ENCODE measurements at places on chromosomes 13 and 19.

DNA sequence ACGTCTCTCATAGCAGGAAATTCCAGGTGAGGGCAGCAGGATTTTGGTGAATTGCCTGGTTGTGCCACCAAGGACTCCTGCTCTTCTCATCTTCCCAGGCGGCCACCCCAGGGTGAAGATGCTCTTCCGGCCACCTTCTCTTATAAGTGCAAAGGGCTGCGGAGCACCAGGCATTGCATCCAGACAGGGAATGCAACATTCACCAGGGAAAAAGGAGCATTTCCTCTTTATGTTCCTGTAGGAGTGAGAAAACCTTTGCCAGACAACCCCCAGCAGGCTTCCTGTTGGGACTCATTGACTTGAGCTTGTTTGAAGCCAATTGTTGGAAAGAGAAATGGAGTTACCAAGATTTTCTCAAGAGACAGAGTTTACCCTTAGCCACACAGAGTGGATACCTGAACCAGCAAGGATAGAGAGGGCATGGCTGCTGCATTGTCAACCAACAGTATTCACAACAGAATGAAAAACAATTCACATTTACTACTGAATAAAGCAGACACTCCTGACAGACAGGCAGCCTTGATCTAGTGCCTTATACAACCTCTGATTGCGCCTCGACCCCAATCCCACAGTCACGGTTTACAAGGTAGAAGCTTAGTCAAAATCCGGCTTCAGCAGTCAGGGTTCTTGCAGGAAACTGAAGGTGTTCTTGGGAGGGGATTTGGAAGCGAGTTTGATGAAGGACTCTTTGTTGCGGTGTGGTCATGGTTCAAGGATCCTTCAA is 1.8 kb upstream of the ATP11A start:
- DNase-seq, result no peak

- no peak for DNase-seq
Observed at GRCh38 chr13:81658598-81659370, 1317.9 kb upstream of the SPRY2 start.

DNA sequence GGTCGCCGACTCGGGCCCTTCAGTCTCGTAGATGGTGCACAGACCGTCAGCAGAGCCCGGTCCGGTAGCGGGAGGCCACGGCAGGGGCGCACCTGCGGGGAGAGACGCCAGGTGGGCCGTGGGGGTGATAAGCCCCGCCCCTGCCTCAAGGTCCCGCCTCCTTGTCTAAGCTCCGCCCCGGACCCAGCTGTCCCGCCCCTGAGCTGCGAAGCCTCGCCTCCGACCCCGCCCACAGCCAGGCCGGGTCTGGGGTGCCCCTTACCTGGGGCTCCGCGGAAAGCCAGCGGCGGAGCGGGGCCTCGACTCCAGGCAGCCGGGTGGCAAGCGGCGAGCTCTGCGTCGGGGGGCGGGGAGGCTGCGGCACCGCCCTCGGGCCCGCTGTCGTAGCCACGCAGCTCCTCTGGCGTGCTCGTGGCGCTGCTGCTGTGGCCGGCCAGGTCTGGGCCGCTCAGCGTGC is 4.7 kb downstream of the PRR36 start:
- peak; percentile 84 for DNase-seq

DNA sequence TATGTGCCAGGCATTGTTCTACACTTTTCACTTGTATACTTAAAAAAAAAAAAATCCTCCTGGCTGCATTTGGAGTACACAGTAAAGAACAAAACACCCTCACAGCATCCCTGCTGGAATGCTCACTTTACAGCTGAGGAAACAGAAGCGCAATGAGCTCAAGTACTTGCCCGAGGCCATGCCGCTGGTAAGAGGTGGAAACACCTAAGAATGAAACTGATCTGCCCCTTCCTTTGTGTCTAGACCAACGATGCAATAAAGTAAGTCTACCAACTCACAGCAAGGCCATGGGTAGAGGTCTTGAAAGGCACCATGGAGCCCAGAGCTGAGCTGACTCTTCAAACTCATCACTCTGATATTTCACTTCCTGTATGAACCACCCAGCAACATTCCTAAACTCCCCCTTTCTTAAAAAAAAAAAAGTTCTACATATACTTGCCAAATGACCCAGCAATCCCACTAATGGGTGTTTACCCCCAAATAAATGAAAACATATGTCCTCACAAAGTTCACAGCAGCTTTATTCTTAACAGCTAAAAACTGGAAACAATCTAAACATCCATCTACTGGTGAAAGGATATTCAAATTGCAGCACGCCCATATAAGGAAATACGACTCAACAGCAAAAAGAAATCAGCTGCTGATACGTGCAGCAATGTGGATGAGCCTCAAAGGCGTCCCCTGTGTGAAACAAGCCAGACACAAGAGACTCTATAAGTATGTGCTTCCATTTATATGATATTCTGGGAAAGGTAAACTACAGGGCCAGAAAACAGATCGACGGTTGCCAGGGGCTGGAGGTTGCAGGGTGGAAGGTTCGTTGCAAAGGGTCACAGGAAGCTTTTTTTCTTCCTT is 236.6 kb upstream of the MAB21L1 start:
- DNase-seq, result no peak

DNA sequence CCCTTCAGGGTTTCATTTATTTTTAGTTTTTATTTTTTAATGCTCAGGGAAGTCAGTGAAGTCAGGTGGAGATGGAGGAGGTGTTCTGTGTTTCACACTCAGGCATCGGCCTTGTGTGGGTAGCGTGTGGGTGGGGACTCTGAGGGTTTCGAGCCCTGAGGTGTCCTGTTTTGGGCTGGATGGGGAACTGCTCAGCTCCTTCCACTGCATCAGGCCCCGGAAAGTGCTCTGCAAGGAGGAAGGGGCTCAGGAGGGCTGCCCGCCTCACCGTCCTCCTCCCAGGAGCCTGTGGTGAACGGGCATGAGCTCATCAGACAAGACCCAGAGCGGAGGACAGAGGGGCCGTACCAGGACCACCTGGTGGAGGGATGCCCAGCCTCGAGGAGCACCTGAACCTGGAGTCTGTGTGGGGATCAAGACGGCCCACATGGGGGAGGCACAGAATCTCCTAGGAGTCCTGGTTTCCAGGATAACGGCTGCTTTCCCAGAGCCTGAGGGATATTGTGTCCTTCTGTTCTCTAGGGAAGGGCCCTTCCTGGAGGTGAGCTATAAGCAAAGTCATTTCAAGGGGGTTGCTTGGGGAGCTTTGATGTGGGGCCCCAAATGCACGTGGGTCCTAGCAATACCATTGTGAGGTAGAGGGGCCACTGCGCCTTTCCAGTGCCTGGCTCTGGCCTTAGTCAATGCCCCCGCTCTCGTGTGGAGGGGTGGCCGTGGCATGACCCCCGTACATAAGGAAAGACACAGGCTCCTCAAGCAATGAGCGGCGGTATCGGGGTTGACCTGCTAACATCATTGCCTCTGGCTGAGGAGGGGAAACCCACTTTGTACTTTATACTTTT is 13.5 kb upstream of the GAS6 start:
- no peak for DNase-seq

DNA sequence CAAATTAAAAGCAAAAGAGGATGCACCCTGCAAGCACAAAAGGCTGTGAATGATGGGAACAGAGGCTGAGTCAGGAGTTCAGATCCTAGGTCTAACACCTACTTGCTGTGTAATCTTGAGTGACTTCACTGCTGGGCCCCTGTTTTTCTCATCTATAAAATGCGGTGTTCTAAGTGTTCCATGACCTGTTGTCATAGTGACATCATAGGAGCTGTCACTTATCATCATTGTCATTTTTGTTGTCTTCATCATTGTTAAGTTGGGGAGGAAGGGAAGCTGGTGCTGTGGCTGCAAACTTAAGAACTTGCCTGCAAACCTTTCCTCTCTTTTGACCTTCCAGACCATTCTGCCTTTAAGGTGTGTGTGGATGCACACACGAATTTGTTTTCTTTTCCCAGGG is 20.6 kb downstream of the ACSBG2 start:
- DNase-seq, result no peak

DNA sequence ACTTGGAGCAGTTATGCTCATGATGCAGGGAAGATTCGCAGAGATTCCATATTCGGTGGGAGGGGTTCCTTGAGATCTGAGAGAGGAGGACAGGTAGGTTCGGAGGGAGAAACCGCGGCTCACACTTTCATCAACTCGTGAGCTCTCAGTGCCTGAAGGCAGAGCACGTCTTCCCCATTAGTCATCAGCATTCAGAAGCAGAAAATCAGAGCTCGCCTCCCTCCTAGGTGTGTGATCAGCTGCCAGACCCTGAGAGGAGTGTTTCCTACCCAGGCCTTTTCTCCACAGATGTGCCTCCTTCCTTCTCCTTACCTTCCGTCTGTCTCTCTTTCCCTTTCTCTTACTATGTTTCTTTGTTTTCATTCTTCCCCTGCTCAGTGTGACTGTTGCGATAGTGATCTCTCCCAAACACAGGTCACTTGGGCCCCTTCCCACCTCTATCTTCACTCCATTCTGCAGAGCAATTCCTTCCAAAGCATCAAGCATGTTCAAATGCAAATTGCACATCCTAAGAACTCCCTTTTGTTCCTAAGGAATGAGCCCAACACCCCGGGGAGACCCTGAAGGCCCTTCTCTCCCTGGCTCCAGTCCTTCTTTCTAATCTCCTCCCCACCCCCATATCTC is 389.5 kb downstream of the UQCRFS1 start:
- no peak for DNase-seq

DNA sequence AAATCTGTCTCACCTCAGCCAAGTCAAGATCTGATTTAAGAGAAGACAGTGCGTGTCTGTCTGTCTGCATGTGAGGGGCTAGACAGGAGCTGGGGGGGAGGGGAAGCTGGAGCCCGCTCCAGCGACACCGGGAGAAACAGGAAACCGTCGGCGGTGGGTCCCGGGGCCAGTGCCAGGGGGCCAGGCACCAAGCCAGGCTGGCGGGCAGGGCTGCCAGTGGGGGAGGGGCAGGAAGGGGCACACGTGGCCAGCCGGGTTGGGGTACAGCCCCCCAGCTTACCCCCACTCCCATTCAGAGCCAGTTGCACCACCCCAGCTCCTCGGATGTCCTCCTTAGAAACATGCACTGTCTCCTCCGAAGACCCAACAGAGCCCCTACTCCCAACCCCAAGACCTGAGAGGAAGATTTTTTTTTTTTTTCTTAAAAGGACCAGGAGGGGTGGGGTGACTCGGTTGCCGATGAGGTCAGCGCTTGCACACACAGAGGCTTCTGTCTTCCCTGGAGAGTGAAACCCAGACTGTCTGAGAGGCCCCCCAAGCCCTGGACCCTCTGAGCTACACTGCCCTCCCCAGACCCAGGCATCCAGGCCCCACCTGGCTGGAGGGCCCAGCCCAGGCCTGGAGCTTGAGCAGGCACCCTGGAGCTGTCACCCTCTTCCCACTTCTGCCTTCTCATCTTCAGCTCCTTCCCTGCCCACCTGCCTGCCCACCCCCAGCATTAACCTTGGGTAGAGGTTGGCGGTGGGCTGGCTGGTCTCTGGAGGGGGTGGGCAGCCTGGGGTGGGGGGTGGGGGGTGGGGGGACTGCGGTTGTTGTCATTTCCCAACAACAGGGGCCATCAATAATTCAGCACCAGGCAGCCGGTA is 4.0 kb downstream of the ERF start:
- DNase-seq, result peak; percentile 54

- DNase-seq, result no peak
Observed at GRCh38 chr13:76886005-76886291, 257 bp downstream of the KCTD12 start.

- DNase-seq, result no peak
Observed at GRCh38 chr19:2462635-2463421, 6.1 kb upstream of the LMNB2 start.

DNA sequence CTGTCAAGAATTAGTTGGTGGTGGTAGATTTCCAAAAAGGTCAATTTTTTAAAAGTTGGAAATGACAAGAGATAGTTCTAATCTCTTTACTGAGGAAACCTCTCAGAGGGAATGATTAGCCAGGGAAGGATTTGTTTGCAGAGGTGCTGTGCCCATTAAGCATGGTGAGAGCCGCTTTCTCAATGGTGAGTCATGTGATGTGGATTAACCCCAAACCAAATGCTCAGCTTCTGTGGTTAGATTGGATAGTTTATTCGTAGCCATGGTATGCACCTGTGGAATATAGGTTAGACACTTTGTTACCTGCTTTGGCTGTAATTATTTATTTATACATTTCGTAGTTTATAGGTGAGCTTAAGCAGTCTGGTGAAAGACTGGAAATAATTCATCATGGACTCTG is 7.1 kb downstream of the HNRNPM start:
- no peak for DNase-seq

DNA sequence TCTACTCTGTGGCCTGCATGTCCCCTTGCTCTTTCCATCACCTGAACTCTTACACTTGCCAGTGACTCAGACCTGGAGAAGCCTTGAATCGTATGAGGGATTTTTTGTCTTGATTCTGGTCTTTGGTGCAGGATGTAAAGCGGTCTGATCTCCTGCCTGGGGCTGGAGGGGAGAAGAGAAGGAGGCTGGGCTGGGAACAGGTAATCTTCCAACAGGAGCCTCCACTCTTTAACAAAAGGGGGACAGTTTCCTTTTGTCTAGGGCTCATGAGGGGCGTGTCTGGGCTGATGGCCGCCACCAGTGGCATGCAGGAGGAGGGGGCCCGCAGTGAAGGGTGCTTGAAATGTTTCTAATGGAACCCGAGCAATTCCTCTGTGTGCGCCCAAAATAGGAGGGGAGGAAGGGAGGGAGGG is 24.7 kb downstream of the NFIX start:
- DNase-seq, result no peak

DNA sequence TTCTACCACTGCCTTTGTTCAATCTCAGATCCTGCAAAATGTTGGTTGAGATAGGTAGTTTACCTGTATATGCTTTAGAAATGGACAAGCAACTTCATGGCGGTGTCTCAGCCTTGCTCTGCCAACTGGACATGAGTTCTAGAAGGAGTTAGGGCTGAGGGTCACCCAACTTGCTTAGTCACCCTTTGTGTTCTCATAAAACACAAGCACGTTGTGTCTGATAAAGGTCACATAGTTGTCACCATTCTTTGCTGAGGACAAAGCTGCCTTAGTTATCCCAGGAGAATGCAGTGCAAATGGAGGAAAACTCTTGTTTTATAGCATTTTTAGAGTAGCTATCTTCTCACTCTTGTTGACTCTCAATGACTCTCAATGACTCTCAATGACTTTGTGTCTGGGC is 218.4 kb upstream of the TMTC4 start:
- DNase-seq, result no peak

- DNase-seq, result no peak
Observed at GRCh38 chr19:40661616-40662015, 28.8 kb downstream of the NUMBL start.

- no peak for DNase-seq
Observed at GRCh38 chr13:57846600-57847173, 215.1 kb downstream of the PCDH17 start.

DNA sequence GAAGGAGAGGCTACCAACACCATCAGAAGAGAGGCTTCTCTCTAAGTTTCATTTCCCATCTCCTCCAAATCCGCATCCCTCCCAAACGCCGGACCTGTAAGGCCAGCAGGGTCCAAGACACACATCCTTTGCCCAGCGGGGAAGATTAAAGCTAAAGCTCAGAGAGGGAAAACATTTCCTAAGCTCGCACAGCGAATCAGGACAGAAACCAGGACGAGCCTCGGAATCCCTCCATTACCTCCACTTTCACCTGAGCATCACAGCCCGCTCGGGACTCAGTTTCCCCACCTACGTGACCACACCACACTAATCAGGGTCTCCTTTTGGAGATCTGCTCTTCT is 711 bp upstream of the FOSB start:
- DNase-seq, result no peak

GRCh38 chr19:3949997-3950859 is 17.4 kb downstream of the NMRK2 start:
- no peak for DNase-seq

GRCh38 chr13:42277618-42278276 is 5.8 kb downstream of the AKAP11 start:
- DNase-seq, result no peak

GRCh38 chr13:85654227-85654626 is 145.0 kb downstream of the SLITRK6 start:
- DNase-seq, result peak; percentile 7
